Activated CD8-positive, alpha-beta T cell treated with anti-CD3 and anti-CD28 coated beads, Interleukin-2, amount 10 ng/mL, durations not matched to agents 7 days and 5 days (primary cell): ENCODE measurements at places on chromosomes 3 and 15. TPM values are rescaled to one million over a fixed set of nuclear protein-coding genes. Genes with fewer than 3 reads are reported as not detected.

- DNase-seq = no peak
These were observed 32.5 kb downstream of the RSL24D1 start for GRCh38 chr15:55164284-55164683.

DNA sequence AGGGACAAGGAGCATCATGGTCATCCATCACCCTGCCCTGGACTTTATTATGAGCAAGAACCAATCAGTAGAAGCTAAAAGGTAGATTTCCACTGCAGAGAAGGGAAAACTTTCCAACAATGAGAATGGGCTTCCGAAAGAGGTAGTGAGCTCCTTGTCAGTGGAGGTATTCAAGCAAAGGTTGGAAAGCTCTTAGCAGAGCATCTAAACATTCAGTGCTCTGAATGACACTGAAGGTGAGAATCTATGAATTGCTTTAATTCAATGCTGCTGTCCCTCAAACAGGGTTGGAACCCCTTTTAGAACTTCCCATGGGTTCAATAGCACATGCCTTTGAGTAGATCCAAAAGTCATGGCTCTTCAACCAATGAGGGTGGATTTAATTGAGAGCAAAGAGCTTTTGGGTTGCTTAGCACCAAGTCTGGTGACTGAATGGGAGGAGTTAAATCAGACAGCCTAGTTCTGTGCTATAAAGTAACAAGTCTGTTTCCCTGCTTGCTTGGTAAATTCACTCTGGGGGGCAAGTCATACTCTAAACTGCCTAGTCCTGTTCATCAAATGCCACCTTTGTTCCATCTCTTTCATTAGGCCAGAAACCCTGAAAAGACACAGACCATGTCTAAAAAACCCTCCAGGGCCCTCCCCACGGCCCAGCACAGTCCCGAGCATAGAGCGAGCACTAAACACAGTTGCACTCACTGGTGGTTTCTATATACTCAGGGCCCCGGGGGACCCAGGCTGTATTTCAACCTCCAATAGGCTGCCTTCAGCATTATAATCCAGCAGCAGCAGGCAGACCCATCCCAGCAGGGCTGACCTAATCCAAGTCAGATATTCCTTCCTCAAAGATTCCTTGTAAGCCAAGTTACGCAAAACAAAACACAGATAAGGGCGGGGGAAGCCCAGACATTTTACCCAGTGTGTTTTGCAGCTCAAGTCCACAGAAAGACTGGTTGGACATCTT lies 161.2 kb downstream of the MEGF11 start:
- no peak for DNase-seq

DNA sequence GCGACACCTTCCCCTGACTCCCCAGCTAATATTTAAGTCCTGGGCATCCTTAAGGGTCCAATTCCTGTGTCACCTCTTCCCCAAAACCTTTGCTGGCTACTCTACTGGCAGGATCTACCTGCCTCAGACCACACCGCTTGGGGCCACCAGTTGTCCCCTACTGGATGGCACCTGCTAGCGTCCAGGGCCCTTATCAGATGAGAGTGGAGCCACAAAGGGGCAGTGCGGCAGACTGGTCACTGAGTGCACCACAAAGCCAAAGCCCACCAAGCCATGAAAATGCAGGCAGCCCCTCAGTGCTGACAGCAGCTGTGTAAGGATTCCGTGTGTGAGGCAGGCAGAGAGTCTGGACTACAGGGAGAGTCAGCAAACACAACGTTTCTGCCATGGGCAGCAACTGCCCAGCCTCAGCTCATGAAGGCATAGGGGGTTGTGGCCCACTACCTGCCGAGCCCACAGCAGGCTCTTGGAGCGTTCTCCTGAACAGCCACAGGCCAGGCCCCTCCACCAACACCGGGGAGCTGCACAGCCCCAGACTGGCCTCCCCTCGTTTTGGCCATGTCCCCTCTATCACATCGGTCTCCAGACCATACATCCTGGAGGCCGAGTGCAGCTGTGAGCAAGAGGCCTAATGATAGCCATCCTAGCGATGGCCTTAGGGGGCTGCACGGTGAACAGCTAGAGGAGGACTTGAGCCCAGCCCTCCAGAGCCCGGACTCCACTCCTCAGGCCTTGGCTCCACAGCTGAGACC lies 32.3 kb downstream of the ALDH1L1 start:
- DNase-seq = peak; percentile 4

DNA sequence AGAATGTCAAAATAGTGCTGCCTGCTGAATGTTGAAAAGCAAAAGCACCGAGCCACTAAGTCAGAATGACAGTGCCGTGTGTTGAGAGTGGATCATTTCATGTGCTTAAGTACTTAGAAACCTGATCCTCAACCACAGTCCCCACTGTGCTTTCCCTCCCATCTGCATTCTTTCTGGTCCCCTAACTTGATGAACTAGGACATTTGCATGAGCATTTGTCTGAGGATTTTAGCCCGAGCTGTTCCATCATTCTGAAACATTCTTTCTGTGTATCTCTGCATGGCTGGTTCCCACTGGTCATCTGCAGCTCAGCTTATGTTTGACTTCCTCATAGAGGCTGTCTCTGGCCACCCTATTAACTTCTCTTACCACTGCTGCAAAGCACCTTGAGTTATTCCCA lies 42.0 kb downstream of the SST start:
- DNase-seq = no peak

DNA sequence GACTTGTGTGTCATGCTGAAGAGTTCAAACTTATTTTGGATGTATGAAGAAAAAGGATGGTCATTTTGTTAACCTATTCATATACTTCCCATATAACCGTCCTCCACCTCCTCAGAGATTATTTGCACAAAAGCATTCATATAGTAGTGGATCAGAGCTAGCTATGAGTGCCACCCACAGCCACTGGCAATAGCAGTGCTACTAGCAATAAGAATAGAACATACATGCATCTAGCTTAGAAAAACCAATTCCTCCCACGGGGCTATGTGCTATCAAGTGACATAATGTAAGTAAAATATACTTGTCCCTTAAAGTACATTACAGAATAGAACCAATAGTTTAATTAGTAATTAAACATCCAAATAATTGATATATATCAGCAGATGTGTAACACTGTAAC lies 10.3 kb upstream of the ZBED2 start:
- no peak for DNase-seq

GRCh38 chr15:78538358-78538757 lies 1.9 kb upstream of the PSMA4 start:
- DNase-seq = no peak

- no peak for DNase-seq
These were observed 336.3 kb upstream of the CFAP20DC start for GRCh38 chr3:59386165-59386564.

DNA sequence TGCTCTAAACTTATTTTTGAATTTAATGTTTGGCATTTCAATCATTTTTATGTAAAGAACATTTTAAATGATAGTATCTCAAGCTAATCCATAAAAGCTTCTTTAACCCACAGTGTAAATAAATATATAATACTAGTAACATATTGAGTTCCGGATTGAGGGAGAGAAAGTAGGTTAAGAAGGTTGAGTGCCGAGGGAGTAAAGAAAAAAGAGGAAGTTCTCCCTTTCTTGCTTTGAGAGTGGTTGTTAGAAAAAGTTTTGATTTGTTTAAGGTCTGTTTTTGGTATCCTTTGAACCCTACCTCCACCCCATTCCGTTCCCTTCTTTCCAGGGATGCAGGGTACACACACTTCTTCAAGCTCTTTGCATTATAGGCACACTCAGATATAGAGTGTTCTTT lies 130.8 kb downstream of the VPS8 start:
- no peak for DNase-seq

GRCh38 chr3:128226795-128227395 lies 73.6 kb downstream of the EEFSEC start:
- peak; percentile 48 for DNase-seq

DNA sequence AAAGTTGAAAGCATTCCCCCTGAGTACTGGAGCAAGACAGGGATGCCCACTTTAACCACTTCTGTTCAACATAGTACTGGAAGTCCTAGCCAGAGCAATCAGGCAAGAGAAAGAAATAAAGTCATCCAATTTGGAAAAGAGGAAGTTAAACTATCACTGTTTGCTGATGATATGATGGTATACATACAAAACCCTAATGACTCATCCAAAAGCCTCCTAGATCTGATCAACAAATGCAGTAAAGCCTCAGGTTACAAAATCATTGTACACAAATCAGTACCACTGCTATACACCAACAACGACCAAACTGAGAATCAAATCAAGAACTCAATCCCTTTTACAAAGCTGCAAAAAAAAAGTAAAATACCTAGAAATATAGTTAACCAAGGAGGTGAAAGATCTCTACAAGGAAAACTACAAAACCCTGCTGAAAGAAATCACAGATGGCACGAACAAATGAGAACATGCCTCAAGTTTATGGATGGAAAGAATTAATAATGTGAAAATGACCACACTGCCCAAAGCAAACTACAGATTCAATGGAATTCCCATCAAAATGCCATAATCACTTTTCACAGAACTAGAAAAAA lies 40.3 kb downstream of the RPL39L start:
- no peak for DNase-seq

DNA sequence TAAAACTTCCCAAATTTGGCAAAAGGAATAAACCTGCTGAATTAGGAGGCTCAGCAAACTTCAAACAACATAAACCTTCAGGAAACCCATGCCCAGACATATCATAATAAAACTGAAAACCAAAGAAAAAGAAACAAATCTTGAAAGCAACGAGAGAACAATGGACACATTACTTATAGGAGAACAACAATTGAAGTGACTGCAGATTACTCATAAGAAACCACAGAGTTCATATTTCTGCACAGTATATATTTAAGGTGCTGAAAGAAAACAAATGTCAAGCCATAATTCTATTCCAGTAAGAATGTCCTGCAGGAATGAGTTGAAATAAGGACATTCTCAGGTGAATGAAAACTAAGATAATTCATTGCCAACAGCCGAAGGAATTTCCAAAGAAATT lies 80.8 kb upstream of the PROK2 start:
- no peak for DNase-seq

- no peak for DNase-seq
These were observed 159.5 kb downstream of the TP63 start for GRCh38 chr3:189790658-189791057.

Gene SETD2
- 43.1 TPM for total RNA-seq

Gene C3orf49
- total RNA-seq = not detected
